ENCODE measurements at places on chromosomes 4 and X. TPM values are rescaled to one million over a fixed set of nuclear protein-coding genes. Genes with fewer than 3 reads are reported as not detected.

GRCh38 chrX:11097933-11098332, 13.2 kb upstream of the HCCS start:
- no peak for DNase-seq

DNA sequence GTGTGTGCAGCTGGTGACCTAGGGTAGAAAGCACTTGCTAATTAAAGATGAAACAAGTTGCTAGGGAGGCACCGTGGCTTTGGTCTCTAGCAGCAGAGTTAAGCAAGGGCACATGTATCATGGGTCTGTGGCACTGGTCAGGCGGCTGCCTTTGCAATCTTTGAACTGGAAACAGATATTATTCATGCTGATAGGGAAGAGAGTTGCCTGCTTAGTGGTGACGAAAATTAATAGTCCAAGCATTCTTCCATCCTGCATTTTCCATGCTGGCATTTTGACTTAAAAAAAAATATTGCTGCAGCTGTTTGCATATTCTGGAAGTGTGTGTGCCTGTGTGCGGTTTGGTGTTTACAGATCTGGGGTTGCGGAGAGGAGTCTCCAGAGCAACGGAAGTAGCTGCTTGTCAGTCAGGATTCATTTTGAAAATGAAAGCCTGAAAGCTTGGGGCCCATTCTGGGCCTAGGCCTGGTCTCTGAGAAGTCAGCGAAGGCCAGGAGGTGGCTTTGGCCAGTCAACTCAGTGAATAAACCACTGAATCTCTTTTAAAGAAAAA, 2.3 kb upstream of the SOWAHD start:
- peak; percentile 66 for DNase-seq

- DNase-seq, result no peak
Measured at GRCh38 chr4:147510962-147511668, 30.2 kb downstream of the EDNRA start.

DNA sequence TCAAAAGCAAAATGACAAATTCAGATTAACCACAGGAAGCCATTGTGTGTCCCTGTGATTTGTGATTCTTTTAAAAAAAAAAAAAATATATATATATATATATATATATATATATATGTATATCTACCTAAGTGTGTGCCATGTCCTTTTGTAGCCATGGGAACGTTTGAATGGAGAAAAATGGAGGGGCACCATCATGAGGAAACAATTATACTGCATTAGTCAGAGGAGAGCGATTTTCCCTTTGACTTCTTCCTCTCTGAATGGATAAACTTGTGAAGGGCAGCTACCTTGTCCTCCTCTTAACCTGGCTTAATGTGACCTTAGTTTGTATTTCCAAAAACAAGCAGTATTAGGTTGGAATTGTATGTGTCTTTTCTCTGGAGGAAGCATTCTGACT, 23.3 kb upstream of the CBLL2 start:
- no peak for DNase-seq

DNA sequence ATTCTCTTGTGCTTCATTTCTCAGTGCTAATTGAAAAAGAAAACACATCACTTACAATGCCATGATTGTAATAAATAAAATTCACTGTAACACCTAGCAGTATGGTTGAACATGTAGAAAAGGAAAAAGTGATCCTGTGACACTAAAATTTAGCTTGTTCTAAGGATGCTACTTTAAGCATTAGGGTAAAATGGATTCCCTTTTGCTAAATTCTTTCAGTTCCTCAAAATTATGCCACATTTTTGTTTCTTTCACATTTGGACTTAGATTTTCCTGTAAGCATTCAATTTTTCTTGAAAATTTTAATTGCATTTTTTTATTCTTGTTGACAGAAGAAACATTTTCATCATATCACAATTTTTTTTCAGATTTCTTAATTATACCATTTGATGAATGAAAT, 19.4 kb downstream of the TET2 start:
- DNase-seq, result no peak

DNA sequence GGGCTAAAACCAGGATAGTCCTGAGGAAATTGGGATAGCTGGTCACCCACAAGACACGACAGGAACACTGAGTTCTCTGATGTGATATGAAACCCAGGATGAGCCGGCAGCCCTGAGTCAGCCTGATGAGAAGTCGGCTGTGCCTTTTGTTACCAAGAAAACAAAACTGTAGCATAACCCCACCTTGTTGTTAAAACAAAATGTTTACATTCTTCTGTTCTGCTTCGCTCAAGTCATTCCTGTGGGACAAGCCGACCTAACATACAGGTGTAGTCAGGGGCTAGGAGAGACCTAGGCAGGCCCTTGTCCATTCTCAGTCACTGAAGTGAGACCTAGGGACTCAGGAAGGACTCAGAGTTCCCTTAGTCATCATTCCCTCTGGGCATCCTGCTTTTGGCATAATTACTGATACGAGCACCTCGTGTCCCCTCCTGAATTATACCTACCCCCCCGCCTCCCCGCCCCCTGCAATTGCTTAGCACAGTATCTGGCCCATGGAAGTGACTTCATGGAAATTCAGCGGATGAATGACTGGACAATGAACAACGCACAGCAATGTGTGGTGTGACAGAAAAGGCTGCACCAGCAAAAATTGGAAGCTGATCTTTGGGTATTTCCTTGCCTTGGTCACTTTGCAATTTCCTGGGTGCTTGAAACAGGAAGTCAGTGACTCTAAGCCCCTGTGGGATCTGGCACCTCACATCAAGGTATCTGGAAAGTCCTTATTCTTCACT, 31.9 kb upstream of the TLR2 start:
- no peak for DNase-seq

- DNase-seq, result no peak
Measured at GRCh38 chr4:158446106-158446505, 75.6 kb upstream of the RXFP1 start.

- DNase-seq, result no peak
Measured at GRCh38 chr4:116323606-116324005, 761.8 kb downstream of the TRAM1L1 start.

GRCh38 chrX:68992821-68993397, 164.1 kb downstream of the EFNB1 start:
- no peak for DNase-seq

- DNase-seq, result no peak
Measured at GRCh38 chrX:8868906-8869305, 67.7 kb upstream of the FAM9A start.

DNA sequence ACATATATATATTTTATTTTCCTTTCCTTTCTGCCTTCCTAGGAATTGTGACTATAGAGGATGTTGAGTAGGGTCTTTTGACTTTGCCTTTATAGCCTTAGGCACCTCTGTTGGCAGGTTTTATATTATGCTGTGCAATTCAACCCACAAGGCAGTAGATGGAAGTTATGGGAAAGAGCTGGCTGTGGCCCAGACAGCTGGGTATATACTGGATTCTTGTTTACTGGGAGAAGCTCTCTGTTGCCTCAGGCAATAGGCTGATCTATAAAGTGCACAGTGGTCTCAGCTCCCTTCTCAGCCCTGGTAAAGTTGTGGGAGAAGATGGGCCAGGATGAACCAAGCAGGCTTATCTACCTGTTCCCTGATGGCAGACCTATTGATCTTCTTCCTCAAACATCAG, 342.0 kb downstream of the GBA3 start:
- DNase-seq, result no peak

GRCh38 chr4:76535603-76536372, 100.8 kb downstream of the SHROOM3 start:
- DNase-seq, result no peak

DNA sequence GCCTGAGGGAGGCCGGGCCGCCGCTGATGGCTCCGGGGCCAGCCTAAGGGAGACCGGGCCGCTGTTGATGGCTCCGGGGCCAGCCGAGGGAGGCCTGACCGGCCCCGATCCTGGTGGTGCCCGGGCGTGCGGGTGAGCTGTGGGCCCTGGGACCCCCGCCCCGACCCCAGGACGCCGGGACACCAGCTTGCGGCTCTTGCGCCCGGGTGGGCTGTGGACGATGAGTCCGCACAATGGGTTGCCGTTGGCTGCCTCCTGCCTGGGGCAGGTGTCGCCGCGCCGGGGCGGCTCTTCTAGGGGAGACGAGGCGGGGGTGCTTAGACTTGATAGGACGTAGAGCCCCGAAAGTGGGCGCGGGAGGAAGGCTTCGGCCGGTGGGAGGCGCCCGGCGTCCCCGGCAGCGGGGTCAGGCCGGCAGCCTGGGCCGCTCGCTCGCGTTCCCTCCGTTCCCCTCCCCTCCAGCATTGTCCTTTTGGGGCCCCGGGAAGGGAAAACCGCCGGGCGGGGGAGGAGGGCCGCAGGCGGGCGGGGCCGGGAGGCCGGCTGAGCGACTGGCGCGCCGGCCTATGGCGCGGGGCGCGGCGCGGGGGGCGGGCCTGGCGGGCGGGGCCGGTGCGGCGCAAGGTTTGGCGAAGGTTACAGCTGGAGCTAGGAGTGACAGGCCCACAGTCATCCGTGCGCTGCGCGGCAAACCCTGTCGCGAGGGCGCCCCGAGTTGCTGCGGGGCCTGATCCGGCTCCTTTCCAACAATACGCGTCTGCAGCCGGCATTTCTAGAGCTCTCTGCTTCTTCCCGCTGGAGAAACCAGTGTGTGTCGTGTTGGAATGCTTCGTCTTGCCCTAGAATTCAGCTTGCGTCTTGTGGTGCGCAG, 819 bp downstream of the KIAA0232 start:
- DNase-seq, result peak; percentile 87

Gene NOX1
- 1.8 TPM for polyA plus RNA-seq

Gene HPGDS
- 5.0 TPM for polyA plus RNA-seq

Gene CXCL10
- 3.9 TPM for polyA plus RNA-seq

Gene CT45A2
- polyA plus RNA-seq, result not detected

Gene F8A3
- 4.4 TPM for polyA plus RNA-seq
